Hepatocyte (in vitro differentiated cells): ENCODE measurements at places on chromosomes 1 and 21. TPM values are rescaled to one million over a fixed set of nuclear protein-coding genes. Genes with fewer than 3 reads are reported as not detected.

DNA sequence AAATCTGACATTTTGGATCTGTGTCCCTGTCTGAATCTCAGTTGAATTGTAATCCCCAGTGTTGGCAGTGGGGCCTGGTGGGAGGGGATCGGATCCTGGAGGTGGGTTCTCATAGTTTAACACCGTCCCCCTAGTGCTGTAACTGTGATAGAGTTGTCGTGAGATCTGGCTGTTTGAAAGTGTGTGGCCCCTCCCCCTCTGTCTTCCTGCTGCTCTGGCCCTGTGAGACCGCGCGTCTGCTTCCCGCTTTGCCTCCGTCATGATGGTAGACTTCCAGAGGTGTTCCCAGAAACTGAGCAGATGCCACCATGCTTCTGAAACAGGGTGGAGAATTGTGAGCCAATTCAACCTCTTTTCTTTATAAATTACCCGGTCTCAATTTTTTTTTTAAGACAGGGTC is 25.0 kb downstream of the AGPAT3 start:
- DNase-seq = no peak

DNA sequence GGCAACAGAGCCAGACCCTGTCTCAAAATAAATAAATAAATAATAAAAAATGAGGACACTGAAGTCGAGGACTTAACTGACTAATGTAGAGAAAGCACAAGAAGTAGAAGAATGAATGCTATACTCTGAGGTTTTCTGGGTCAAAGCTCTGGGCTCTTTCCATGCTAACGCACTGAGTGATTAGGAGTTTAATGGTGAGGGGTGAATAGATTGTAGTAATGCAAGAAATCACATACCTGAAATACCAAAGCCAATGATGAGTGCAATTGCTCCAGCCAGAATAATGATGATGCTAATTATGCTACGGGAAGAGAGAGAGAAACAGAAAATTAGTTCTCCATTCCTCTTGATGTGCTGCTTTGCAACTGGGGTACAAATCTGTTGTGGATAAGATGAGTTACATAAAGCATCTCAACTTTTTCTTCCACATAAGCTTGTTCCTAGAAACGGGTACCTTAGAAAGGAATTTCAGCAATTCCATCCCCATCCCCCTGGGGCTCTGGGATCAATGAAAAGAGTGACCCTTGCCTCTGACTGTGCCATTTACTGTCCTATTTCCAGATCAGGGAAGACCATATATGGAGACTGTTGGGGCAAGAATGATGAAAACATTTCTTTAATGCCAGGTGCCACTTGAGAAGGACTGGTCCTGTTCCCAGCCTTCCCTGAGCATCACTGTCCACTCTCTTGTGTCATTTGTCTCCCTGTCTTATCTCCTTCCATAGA is 40.7 kb downstream of the VTCN1 start:
- DNase-seq = no peak

The ZSWIM5 gene
- polyA plus RNA-seq = 2.0 and 2.9 TPM in 2 replicates

DNA sequence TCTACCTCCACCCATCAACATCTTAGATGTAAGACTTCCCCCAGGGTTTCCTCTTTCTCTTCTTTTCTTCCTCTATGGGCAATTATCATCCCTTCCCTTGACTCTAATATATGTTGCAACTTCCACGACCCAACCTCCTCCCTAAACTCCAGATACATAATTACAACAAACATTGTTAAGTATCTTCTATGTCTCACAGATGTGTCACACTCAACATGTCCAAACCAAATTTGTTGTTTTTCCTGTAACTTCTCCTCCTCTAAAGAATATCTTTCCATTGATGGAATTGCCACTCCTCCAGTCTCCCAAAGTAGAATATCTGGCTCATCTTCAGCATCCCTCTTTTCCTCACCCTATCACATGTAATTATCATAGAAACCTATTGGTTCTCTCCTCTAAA is 314.2 kb downstream of the RWDD3 start:
- no peak for DNase-seq

DNA sequence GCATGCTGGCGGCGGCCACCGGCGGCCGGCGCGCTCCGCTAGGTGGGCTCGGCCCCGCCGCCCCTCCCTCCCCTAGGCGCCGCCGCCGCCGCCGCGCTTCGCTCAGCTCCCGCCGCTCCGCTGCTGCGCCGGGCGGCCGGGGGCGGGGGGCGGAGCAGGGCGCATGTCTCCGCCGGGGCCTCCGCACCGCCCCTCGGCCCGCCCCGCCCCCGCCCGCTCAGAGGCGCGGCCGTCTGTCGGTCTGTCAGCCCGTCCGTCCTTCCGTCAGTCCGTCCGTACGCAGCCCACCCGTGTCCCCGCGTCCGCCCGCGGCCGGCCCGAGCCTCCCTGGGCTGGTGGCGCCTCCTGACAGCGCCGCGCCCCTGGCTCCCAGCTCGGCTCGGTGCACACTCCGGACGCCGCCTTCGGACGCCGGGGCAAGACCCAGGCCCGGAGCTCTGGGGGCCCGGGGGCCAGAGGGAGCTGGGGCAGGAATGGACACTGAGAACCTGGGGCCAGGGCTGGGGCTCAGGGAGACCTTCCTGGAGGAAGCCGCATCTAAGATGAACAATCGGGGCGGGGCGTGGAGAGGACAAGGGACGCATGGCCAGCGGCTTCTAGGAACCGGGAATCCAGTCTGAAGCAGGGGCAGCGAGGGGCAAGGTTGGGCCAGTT is at the start of gene GPR153:
TSS of gene GPR153 (minus strand) at position 138 of the 654 bp plus-strand sequence. CDS start 6,193 bp downstream, outside the sequence.
- peak; percentile 76 for DNase-seq

DNA sequence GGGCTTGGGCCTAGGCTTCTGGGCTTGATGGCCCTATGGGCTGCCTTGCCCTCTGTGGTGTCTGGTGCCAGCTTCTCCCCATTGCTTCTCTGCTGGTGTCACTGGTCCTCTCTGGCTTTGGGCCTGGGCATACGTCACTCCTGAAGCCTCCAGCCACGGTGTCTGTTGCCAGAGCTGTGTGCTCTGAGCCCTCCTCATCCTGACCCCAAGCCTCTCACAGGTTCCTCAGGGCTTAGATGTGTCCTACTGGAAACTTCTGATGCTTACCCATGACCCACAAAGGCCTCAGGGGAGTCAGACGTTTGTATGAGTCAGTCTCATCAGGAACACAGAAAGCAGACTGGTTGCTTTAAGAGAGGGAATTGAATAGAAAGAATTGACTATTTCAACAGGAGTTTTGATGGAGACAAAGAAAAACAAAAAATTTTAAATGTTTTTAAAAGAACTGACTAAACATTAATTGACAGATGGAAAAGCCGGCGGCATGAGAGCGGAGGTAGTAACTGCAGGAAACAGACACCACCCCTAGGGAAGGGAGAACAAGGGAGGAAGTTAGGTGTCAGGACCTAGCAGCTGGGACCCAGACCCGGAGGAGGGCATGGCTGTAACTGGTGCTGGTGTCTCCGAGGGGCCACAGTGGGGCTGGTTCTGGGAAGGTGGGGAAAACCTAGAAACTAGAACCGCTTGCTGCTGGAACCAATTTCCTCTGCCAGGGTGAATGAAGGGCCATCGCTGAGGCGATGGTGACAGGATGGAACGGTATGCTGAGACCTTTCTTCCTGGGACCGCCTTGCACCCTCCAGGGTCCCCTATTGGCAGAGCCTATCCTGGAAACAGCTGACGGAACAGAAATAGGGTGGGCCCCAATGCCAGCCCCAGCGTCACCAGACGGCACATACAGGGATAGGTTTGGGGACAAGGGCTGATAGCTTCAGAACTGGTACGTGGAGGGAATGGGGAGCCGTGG is 40.0 kb upstream of the CITED4 start:
- DNase-seq = no peak

DNA sequence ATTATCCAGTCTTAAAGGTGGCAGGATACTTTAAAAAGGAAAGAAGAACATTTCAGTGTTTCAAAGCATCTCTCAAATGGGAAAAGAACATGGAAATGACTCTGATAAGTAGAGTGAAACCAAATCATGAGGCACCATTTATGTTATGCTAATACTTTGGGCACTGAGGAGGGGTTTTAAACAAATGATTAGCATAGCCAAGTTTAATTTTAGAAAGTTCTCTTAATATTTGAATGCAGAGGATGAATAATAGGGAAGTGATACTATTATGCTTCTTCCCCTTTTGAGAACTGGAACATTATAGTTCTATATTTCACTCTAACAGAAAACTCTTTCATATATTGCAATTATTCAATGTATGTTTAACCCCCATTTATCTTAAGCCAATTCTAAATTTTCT is 1181.9 kb upstream of the PRMT6 start:
- no peak for DNase-seq

GRCh38 chr1:22045604-22046228 is 6.8 kb upstream of the CDC42 start:
- no peak for DNase-seq

The GBP7 gene
- 0.06 and 0.27 TPM in 2 replicates for polyA plus RNA-seq

The RGS1 gene
- polyA plus RNA-seq = 4.0 and 5.6 TPM in 2 replicates

The POGZ gene
- polyA plus RNA-seq = 12.9 and 16.2 TPM in 2 replicates

The CTSE gene
- polyA plus RNA-seq = 66.7 and 86.0 TPM in 2 replicates

DNA sequence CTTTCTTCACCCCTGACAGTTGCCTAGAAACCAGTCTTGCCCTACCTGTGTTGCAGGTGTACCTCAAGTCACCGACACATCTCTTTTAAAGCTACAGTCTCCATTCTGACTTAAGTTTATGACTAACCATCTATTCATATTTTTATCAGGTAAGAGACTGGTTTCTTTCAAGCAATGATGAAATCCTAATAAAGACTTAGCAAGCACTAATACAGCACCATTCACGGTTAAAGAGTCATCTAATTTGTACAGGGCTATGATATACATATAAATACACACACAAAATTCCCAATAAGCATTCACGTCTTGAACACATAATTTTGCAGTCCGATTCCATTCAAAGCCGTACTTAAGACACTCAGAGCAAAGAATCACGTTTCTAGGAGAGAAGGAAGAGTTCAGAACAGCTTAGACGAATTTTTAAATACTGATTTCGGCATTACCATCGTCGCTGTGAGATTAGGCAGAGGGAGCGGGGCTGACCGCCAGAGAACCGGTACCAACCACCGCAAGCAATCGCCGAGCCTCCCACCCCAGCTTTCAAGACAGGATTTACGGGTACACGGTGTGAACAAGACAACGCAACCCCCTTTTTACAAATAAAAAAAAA is 943 bp downstream of the ERRFI1 start:
- DNase-seq = no peak

DNA sequence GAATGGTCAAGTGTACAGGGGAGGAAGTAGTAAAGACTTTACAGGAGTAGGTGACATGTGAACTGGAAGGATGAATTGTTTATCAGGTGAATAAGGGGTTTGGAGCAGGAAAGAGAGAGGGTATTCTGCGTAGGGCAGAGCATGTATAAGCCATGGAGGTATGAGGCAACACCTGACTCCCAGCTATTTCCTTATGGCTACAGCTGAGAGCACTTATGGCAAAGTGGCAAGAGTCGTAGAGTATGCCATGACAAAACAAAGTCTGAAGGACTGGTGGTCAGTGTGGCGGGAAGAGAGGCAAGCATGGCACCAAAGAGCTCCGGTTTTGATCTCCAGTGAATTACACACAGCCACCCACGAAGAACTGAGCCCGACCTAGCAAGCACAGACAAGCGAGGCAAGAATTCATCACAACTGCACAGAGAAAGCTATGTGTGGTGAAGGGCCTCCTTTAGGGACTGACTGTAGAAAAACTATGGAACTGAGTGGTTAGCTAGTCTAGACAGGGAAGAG is 9.0 kb upstream of the ELOVL1 start:
- no peak for DNase-seq

DNA sequence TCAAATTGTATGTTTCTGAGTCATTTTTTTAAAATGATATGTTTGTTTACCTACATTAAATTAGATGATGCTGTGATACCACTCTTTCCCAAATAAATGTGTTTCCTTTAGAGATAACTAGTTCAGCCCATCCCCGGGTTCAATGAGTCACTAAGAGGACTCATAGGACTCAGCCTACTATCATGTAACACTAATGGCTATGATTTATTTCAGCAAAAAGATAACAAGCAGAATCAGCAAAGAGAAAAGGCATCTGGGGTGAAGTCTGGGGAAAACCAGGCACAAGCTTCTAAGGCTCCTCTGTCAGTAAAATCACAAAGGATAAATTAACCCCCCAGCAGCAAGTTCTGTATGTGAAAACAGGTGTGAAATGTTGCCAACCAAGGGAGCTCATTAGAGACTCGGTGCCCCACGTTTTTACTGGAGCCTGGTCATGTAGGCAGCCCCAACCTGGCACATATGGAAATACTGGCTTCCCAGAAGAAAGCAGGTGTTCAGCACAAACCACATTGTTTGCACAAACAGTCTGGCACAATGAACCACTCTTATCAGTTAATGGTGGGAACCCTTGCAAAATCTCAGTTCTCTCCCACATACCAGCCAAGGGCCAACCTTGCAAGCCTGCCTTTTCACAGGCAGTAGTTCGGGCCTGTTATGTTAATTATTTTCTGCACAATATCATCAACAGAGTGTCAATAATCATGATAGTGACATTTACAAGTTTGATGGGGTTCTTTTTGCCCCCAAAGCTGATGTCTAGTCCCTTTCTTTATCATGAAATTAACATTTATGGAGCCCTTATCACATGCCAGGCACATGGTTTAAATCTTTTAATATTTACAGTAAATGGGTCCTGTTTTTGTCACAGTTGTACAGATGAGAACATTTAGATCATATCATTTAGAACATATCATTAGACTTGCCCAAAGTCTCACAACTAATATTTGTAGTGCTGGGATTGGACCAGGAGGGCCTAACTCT is 23.1 kb upstream of the CNN3 start:
- DNase-seq = no peak

DNA sequence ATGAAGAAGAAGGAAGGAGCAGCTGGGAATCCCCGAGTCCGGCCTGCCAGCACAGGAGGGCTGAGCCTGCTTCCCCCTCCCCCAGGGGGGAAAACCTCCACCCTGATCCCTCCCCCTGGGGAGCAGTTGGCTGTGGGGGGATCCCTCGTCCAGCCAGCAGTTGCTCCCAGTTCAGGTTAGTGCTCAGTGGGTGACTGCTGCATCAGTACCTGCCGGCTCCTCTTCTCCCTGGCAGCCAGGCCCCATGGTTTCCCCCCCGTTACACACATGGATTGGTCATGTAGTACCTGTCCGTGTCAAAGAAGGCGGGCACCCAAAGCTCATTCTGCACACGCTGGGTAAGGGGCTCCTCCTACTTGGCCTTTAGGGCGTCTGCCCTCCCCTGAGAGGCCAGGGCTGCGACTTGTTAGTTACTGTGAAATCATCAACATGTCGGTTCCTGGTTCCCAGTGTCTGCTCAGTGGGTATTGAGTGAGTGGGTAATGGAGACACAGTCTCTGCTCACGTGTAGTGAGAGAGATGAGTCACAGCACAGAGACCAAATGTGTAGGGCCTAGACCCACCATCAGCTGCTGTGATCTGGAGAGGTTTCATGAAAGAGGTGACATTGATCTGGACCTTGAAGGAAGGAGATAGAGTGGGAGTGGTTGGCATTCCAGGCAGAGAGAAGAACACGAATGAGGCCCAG is 11.5 kb downstream of the NECAP2 start:
- DNase-seq = no peak

DNA sequence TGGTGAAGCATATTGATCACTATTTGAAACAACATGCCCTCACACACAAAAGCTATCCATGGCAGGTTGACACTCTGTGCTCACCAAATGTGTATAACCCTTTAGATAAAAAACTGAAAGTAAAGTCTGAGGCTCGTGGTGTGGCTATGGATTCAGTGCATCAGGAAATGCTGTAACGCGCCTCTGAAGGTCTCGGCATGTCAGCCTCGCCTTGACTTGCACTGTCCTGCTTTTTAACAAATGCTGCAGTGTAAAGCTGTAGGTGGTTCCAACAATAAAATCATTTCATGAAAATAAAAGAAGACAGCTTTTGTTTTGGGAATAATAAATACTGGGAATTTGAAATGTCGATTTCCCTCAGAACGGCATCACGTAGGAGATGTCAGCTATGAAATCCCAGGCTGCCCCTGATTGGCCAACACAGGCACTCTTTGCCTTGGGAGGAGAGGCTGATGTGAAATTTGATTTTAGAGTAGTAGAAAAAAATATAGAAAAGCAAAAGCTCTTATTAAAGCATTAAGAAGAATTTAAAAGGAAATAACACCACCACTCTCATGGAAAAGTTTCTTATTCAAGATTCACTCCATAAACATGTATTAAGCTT is 168.2 kb downstream of the DSCAM start:
- no peak for DNase-seq
